ENCODE measurements at places on chromosomes 6 and 20. TPM values are rescaled to one million over a fixed set of nuclear protein-coding genes. Genes with fewer than 3 reads are reported as not detected.

GRCh38 chr20:53284256-53284655 is 309.4 kb downstream of the ZNF217 start:
- DNase-seq: no peak

The FRS3 gene
- total RNA-seq: 1.7 TPM

- no peak for DNase-seq
Measured at GRCh38 chr6:35165630-35166071, 24.5 kb upstream of the TCP11 start.

The CALHM4 gene
- not detected for total RNA-seq

DNA sequence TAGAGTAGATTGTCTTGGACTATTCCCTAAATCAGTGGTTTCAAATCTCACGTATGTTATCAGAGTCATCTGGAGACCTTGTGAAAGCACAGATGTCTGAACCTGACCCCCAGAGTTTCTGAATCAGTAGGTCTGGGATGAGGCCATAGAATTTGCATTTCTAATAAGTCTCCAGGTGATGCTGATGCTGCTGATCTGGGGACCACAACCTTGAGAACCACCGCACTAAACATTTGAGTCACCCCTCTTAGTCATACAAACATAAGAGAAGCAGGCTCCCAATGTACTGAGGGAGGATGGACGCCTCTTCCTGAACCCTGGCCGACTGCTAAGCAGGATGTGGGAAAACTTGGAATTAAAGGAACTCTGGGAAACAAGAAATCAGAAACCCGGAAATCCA is 187.8 kb upstream of the PRDM1 start:
- no peak for DNase-seq

All from thymus (tissue), 14 donors.